ENCODE measurements at places on chromosomes 16 and 17.
A peak's percentile ranks its signal among the peaks of the same experiment; 100 is the strongest.

DNA sequence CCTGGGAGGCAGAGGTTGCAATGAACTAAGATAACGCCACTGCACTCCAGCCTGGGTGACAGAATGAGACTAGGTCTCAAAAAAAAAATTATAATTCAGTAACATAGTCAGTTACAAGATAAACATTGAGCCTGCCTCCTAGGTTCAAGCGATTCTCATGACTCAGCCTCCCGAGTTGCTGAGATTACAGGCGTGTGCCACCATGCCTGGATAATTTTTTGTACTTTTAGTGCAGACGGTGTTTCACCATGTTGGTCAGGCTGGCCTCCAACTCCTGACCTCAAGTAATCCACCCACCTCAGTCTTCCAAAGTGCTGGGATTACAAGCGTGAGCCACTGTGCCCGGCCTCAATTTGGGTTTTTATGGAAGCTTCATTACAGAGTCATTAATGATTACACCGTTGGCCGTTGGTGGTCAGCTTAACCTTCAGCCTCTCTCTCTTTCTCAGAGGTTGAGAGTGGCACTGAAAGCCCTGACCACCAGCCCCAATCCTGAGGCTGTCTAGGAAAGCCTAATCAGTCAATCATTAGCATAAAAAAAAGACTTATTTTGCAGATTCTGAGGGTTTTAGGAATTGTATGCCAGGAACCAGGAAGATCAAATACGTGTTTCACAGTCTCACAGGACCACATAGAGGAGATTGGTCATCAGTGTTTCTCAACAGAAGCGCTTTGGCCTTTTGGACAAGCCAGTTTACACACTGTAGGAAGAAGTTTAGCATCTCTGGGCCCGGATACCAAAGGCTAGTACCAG lies 1.3 kb upstream of the LRRC37A3 start:
- DNase-seq, result no peak

GRCh38 chr16:23874613-23875294 lies 39.0 kb downstream of the PRKCB start:
- DNase-seq, result no peak

DNA sequence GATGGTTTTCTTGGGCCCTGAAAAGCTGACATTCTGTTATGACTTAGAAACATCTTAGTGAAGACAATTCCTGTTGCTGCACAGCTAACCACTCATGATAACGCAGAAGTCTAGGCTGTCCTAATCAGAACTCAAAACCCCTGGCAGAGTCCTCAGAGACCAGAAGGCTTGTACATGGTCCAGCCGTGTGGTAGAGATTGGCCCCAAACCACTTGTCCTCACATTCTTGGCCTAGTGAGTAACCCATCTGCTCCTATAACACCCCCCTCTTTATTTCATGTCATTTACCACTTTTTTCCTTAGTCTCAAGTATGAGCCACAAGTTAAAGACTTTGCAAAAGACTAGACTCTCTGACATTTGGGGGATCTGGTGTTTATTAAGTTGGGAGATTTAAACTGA lies 116.5 kb upstream of the ADAMTS18 start:
- no peak for DNase-seq

DNA sequence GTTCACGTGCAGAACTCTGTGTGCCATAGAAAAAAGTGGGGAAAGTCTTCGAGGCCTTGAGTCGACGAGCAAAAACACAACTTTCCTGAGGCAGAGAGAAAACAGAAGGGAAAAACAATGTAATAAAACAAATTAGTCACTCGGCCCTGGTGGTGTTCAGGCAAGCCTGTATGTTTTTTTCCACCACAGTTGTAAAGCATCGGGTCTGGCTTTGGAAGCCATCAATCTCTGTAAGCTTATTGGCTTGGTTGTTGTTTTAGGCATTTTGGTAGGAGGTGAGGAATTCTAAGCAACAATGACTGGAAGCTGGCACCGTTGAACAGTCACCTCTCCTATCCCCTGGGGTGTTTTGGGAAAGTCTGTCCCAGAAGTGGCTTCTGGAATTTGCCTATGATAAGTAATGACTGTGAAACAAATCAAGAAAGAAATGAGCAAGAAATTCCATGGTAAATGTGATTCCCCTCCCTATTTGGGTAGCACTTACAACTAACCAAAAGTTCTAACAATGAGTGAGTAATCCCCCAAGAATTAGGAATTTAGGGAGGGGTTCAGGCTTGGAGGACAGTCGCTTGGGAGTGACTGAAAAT lies 2.8 kb downstream of the CDH13 start:
- DNase-seq, result no peak

GRCh38 chr17:36534840-36535668 lies at the start of the genes MYO19 and PIGW:
TSS of gene MYO19 (minus strand) at chr17:36534868. CDS start at chr17:36532538, 2,330 bp downstream.
TSS of gene PIGW (plus strand) at chr17:36534987. CDS start at chr17:36537102, 2,115 bp downstream.
- peak; percentile 80 for DNase-seq

GRCh38 chr17:58669853-58670252 lies 22.0 kb downstream of the TEX14 start:
- DNase-seq, result no peak

GRCh38 chr17:5812590-5812989 lies 228.3 kb upstream of the NLRP1 start:
- no peak for DNase-seq

DNA sequence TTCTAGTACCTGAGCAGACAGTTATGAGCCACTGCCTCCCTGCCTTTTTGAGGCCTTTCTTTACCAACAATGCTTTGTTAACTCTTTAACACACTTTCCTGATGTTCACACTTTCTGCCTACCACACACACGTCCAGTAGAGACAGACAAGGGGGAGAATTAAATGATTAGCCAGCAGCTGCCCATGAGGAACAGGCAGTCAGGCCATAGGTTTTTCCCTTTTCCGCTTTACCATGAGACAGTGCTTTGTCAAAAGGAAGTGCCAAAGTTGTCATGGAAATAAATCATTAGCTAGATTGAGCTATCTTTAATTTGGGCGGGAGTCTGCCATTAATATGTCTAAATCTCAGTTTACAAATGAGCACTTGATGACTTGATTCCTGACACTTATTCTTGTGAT lies 102.1 kb downstream of the PITPNC1 start:
- DNase-seq, result no peak

DNA sequence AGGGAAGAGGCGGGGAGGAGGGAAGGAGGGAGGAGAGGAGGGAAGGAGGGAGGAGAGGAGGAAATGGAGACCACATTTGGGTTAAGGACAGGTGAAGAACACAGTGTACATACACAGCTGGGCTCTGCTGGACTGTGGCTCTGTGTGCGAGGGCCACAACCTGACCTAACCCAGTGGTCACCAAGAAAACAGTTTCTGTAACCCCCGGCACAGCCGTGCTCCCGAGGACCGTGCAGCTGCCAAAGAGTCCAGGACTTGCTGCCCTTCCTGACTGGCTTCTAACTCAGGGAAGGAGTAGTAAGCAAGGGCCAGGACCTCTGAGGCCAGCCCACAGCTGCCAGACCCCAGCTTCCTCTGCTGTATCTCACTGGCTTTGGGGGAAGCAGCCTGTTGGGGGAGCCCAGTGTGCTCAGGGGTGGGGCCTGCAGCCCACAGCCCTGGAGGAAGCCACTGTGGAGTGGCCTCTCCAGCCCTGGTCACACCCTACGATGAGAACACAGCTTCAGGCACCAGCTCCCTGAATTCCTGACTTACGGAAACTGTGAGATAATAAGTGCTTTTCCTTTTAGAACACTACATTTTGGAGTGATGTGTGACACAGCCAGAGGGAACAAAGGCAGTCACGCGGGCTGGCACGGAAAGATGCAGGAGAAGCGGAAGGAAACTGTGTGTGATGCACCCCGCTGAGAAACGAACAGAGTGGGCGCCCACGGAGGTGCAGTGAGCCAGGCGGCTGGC lies 32.3 kb downstream of the SLC7A5 start:
- DNase-seq, result no peak

GRCh38 chr17:19672009-19672750 lies 23.6 kb downstream of the ALDH3A2 start:
- no peak for DNase-seq

DNA sequence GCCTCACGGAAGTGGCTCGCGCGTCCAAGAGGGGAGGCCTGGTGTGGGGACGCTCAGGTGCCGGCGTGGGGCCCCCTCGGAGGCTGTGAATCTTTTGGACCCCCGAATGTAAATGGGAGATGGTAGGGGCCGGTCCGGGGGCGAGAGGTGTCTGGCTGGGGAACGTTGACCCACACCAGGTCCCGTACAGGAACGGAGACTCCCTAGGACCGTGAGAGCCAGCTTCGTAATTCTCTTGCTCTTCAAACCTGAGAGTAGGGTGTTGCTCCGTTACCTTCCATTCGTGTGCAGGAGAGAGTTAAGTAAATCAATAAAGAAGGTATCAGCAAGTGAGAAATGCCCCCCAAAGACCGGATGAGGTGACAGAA lies 481 bp downstream of the LYRM1 start:
- no peak for DNase-seq

DNA sequence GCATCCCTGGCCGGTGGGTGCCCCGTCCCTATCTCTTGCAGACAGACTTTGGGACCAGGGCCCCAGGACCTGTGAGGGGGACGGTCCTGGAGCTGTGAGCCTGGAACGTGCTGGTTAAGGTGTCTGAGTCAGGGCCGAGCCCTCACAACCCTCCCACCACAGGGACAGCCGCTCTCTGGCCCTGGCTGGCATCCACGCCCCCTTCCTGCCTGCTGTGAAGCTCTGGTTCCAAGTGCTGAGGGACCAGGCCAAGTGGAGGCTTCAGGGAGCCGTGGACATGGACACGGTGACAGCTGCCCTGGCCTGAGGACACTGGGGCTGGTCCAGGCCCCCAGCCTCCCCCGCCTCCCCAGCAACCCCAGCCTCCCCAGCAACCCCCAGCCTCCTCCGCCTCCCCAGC lies 6.6 kb downstream of the TSR3 start:
- DNase-seq, result no peak

DNA sequence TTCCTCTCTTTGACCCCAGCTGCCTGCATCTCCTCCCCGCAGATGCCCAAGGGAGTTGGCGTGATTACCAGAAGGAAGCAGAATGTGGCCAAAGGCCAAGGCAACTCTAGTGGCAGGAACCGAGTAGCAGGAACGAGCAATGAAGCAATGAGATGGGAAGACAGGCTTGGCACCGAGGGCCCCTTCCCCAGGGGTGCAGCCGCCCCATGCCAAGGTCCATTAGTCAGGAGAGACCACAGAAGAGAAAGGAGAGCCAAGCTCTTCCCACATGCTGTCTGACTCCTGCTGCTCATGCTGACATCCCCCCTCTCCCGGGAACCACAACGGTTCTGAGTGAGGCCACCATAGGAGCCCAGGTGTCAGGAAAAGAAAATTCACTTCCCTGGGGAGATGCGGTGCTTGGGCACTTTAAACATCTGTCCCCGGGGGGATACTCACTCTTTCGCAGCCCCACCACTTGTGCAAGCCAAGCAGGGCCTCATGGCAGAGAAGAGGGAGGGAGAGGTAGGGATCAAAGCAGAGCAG lies 67.4 kb downstream of the MYO18A start:
- peak; percentile 86 for DNase-seq

DNA sequence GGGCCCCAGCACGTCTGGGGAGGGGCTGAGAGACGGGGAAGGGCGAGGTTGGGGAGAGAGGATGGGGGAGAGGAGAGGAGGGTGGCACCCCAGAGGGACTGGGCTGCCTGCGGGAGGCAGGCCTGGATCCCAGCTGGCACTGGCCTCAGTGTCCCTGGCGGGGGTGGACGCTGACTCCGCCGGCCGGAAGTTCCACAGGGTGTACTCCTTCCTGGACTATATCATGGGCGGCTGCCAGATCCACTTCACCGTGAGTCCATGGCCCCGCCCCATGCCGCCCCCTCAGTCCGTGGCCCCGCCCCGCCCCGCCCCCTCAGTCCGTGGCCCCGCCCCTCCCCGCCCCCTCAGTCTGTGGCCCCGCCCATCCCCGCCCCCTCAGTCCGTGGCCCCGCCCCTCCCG lies 11.3 kb downstream of the CPNE7 start:
- DNase-seq, result no peak

GRCh38 chr17:33310296-33310695 lies 17.2 kb upstream of the ASIC2 start:
- DNase-seq, result no peak

DNA sequence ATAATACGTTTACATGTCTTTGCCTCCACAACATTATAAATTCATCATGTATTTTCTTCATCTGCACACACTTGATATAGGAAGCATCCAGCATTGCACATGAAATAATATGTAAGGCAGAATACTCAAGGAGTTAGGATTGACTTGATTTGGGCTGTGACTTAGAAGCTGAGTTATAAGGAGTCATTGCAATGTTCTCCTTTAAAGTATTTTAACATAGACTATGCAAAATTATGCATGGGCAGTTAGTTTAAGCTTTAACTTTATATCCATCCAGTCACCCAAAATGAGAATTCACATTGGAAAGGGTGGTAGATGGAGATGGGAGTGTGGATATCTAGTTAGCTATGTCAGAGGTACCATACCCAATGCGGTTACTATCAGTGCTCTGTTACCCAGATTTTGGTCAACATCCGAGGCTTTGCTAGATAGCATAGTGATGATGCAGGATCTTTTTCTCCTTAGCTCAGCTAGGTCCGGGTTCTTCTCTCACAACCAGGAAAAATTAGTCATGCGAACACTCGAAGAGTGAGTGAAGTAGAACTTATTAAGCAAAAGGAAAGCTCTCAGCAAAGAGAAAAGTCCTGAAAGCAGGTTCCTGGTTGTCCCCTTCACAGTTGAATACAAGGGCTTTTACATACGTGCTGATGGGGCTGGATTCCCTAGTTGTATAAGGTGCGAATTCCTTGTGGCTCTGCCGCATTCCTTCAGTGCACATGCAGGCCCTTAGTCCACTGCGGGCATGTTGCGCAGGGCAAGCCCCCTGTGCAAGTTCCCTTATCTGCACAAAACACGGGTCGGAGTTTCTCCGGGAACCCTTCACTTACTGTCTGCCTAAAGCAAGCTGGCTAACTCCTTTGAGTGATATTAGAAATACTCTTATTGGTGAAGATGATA lies 73.1 kb upstream of the FAM20A start:
- no peak for DNase-seq

GRCh38 chr17:14715561-14715960 lies 414.7 kb downstream of the HS3ST3B1 start:
- DNase-seq, result no peak

DNA sequence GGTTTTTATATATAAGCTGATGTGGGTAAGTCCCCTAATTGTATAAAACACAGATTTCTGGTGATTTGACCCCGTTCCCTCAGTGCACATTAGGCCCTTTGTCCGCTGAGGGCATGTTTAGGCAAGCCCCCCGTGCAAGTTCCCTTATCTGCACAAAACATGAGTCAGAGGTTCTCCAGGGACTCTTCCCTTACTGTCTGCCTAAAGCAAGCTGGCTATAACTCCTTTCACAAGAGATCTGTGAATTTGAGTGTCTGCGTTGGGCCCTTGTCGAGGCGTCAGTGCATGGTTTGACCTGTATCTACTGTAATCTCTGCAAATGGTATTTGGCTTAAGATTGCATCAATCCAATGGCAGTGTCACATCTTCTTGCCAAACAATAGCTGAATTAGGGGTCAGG lies 712.8 kb downstream of the CDH8 start:
- DNase-seq, result no peak
